D341Med (cell line): ENCODE measurements at places on chromosomes 4 and X.
A peak's percentile ranks its signal among the peaks of the same experiment; 100 is the strongest.

DNA sequence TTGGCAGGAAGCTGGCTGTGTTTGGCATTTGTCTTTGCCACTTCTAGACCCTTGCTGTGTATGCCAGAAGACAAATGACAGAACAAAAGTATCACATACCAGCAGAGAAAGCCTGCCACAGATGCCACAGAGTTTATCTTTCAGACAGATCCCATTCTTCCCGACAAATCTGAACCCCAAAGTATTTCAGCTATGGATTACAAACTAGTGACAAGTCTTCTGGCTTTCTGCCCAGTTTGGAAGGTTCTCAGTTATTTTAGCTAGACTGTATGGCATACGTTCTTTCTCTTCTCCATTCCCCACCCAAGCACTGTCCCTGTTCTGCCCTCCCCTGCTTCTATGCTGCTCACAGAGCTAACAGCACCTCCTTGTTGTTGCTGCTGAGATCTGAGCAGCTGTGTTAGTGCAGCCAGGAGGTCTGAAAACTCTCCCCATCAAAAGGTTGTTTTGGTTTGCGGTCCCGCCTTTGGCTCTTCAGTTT is 236.7 kb downstream of the FRAS1 start:
- no peak for DNase-seq

DNA sequence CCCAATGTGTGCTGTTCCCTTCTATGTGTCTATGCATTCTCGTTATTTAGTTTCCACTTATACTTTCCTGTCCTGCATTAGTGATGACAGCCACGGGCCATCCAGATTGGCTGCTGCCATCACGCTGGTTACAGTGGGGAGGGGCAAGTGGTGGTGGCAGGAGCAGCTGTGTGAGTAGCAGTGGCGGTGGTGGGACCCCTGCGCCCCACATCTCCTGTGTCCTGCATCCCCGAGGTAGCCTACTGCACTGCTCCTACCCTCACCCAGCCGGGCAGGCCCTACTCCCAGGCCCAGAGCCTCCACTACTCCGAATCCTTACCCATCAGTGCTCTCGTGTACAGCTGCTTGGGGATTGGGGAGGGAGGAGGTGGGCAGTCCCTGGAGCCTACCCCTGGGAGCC is 798.7 kb upstream of the AGA start:
- no peak for DNase-seq

DNA sequence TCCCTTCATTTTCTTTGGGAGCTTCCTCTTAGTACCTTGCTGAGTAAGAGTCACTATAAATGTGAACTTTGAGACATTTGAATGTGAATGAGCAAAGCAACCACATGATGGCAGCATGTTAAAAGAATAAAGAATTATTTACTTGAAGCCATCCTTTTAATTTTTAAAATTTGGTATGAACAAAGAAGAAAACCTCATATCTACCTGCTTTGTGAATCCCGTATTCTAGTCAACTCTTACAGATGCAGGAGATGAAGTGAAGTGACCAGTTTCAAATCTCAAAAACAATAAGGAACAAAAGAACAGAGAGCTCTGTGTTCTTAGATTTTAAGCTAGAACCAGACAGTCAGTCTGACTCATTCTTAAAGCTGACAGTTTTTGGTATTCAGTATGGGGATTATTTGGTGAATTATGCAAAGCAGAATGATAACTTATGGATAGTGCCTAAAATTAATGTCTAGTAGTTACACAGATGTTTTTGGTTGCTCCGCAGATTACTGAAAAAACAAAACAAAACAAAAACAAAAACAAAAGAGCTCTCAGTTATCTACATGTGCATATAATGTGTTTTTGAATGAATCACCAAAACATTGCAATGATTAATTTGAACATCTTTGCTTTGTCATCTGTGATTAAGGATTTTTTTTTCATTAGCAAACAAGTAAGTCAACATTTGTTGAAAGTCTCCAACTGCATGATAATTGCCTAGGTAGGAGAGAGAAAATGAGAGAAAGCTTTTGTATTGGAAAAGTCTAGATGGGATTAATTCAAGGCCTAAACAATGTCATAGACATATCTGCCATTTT is 48.2 kb upstream of the H2AZ1 start:
- peak; percentile 29 for DNase-seq

DNA sequence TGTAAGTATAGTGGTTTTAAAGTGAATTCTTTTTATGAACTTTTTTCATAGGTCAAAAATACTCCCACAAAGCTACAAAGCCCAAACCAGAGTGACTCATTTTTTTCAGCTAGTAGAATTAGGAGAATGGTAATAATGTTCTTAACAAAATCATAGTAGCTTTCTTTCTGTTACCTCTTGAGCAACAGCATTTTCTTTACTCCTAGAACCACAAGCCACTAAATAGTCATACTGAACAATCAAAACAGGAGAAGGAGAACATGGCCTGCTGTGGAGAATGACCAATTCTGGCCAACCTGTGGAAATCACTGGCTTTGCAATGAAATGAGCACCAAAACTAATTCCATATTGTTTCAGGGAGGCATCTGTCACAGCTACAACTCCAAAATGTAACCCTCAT is 112.9 kb downstream of the AMMECR1 start:
- DNase-seq = no peak

DNA sequence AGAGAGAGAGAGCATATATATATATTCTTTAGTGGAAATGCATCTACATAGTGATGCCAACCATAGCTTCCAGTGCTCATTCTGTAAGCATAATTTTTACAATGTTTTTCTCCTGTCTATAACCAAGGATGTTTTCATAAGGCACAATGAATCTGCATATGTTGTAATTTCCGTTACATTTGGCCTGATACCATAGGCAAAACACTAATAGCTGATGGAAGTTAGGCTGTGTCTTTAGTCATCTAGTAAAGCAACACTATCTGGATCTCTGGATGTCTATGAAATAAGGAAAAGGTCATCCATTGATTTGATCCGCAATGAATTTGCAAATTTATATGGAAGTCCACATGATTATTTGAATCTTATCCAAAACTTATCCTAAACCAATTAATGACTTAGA is 8.1 kb downstream of the PCDH7 start:
- no peak for DNase-seq

GRCh38 chrX:15497865-15498264 is 2.7 kb upstream of the BMX start:
- peak; percentile 66 for DNase-seq

DNA sequence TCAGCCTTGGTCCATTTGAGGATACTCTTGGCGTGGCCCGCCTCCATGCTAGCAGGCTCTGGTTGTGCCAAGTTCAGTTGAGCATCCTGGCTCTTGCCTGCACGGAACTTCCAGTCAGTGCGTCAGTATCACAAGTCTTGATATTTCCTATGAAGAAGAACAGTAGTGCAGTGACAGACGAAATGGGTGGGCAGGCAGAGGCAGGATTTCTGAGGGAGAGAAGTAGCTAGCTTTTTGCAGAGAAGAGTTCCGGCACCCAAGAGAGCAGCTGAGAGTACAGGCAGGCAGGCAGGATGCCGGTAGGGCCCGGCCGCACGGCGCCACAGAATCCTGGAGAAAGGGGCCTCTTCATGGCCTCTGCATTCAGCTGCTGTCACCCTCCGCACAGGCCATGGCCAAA is 56.1 kb upstream of the MSANTD1 start:
- DNase-seq = no peak

GRCh38 chr4:182488896-182489295 is 245.7 kb downstream of the TENM3 start:
- no peak for DNase-seq

- DNase-seq = no peak
Measured at GRCh38 chrX:34764852-34765361, 107.8 kb upstream of the TMEM47 start.

DNA sequence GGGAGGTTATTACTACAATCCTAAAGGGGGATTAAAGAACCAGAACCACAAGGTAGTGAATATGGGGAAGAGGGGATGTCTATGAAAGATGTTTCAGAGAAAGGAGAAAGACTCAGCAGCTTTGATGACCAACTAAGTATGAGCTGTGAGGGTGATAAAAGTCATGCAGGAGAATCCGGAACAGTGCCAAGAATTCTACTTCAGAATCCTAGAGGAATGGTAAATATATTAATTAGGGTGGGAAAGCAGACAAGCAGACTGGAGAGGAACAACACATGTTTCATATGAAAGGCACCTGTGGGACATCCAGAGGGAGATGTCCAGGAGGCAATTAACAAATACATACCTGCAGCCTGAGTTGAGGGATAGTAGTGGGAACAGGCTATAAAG is 642.2 kb upstream of the DIPK2B start:
- DNase-seq = no peak

- peak; percentile 62 for DNase-seq
Measured at GRCh38 chr4:152534541-152535359, 1.1 kb downstream of the FBXW7 start.

DNA sequence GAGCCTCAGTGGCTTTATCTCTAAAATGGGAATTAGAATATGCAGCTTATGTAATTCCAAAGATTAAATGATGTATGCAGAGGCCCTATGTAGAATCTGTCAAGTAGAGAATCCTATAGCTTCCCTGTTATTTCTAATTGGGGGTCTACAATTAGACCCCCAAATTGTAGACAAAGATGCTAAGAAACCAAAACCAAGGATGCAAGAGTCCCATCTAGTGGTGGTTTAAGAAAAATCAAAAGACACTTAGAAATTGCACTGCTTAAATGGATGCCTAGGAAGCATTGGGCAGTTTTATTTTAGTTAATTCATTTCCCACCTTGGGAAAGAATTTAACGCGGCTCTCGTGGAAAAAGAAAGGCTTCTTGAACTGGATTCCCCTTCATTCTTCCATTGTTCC is 115.2 kb downstream of the GABRA2 start:
- peak; percentile 13 for DNase-seq

- no peak for DNase-seq
Measured at GRCh38 chr4:38424151-38424871, 239.7 kb upstream of the KLF3 start.

GRCh38 chr4:12105519-12105918 is 676.8 kb upstream of the HS3ST1 start:
- no peak for DNase-seq

GRCh38 chrX:17580539-17581152 is 156.6 kb upstream of the SCML1 start:
- no peak for DNase-seq

DNA sequence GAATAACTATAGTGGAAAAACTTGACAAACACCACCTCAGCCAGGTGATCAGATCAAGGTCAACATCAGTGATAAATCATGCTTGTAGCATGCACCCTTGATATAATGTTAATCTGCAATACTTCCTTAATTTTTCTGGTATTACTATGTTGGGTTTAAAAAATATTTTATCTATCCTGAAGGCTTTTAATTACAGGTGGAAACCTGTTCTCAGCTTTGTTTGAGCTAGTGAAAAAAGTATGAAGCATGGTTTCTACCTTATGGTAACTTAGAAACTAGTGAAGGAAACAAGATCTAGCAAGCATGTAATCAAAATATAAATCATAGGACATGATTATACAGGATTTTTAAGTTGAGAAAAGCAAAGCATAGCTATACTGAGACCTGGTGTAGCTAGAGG is 26.6 kb downstream of the MAOA start:
- DNase-seq = no peak

- DNase-seq = no peak
Measured at GRCh38 chr4:71074452-71075299, 81.2 kb downstream of the DCK start.

DNA sequence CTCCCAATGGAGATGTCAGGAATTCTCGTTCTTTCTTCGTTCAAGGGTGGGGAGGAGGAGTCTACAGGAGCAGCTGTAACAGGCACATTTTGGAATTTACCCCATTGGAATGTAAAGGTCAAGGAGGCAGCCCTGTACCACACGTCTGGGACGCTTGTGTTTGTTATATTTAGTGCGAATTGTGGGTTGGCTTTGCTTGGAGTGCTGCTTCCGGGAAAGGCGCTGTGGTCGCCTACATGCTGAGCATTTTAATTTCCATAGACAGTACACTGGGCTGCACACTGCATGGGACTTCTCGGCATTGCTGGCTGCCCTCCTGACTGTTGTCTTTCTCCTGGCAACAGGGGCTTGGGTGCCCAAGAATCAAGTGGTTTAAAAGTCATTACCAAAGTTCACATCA is 12.8 kb downstream of the GYG2 start:
- no peak for DNase-seq

GRCh38 chr4:1410491-1411325 is 4.5 kb upstream of the NKX1-1 start:
- peak; percentile 51 for DNase-seq

GRCh38 chrX:101347859-101348451 is 587 bp downstream of the TIMM8A start:
- DNase-seq = peak; percentile 45

DNA sequence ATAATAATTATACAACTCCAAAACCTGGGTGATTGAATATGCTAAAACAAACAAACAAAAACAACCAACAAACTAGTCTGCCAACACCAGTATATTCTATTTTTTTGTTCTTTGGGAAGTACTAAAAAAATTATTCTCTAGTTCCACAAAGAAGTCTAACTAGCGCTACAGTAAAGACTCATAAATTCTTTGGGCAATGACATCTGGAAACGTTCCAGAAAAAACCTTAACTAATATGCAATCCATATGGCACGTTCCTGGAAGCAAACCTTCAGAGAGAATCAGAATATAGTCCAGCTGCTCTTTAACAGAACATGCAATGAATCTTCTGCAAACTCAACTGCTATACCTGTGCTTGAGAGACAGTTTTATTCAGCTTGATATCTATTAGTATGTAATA is 500.1 kb downstream of the TRAM1L1 start:
- no peak for DNase-seq

GRCh38 chr4:94171616-94172015 is 36.0 kb upstream of the SMARCAD1 start:
- no peak for DNase-seq

DNA sequence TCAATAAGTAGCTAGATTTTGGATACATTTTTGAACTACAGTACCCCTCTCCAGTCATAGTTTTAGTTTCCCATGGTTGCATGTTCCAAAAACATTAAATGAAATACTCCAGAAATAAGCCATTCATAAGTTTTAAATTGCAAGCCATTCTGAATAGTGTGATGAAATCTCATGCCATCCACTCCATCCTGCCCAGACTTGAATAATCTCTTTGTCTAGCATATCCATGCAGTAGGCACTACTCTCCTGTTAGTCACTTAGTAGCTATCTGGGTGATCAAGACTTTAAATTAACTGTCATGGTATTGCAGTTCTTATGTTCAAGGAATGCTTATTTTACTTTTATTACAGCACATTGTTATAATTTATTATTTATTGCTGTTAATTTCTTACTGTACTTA is 237.4 kb downstream of the SPANXN1 start:
- no peak for DNase-seq

DNA sequence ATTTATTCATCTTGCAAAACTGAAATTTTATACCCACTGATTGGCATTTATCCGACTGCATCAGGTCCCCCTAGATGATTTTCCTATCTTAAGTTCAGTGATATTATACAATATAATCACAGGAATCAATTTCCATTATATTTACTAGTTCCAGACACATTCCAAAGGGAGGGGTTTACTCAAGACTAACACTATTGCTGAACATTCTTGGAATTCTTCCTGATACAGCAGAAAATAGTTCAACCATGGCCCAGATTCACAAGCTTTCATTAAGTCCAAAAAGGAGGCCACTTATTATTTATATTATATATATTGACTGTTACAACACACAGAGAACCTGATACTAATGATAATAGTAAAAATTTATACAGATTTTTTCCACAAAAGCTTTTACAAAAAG is 2353.6 kb downstream of the PCDH7 start:
- no peak for DNase-seq

GRCh38 chrX:107559506-107559905 is 68.8 kb upstream of the PRPS1 start:
- no peak for DNase-seq

- no peak for DNase-seq
Measured at GRCh38 chr4:38023347-38024205, 63.4 kb downstream of the PTTG2 start.
